Suppressor macrophage treated with lipopolysaccharide for 1 hour (primary cell): ENCODE measurements at places on chromosomes 2 and 18.

GRCh38 chr2:88400037-88400767, 52.3 kb downstream of the FOXI3 start:
- no peak for DNase-seq

DNA sequence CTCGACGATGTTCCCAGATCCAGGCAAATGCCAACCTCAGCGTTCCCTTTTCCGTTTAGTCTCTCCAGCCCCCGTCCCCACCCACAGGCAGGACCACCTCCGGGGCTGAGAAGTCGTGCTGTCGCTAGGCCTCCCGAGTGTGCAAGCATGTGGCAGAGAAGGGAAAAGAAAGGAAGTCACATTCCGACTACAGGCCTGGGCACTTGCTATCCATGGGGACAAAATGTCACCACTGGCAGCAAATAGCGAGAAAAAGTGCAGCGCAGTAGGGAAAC, 420 bp downstream of the PIGN start:
- DNase-seq: peak; percentile 46

GRCh38 chr18:7879717-7880116, 312.6 kb downstream of the PTPRM start:
- no peak for DNase-seq

- no peak for DNase-seq
Measured at GRCh38 chr18:46567196-46567595, 89.8 kb downstream of the LOXHD1 start.

GRCh38 chr2:226600802-226601201, 198.8 kb downstream of the IRS1 start:
- DNase-seq: no peak

- peak; percentile 8 for DNase-seq
Measured at GRCh38 chr2:30022444-30023071, 101.2 kb upstream of the ALK start.
